ENCODE measurements at places on chromosomes 3 and 15.

GRCh38 chr3:42730706-42731420 lies 28.3 kb upstream of the HHATL start:
- no peak for DNase-seq

DNA sequence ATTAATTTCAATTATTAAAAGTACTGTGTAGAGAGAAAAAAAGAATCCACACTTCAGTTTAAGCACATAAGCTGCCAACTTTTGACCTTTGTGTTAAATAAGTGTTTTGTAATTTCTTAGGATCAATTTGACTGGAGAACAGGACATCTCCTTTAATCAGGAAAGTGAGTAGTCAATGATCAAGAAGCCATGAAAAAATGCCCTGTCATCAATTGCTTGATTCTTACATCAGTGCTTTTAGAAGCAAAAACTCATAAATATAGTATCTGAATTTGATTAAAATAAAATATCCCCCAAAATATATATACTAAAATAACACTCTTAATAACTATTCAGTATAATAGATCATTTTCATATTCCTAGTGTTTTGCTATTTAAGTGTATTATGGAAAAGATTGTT lies 409.0 kb downstream of the TAFA4 start:
- no peak for DNase-seq

DNA sequence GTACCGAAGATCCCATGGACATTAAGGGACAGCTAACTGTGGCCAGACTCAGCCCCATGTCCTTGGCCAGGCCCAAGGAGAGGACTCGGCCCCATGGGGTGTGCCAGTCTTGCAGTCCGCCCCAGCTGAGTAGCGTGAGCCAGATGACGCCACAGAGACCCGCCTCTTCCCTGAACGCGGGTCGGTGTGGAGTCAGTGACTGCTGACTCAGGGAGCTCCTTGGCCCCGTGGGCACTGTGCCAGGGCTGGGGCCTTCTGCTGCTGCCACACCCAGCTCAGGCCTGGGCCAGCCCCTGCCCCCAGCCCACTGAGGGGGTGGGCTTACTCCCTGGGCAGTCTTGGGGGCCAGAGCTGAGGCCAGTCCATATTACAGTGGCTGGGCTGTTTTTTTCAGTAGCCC lies 52.8 kb downstream of the PLXNA1 start:
- peak; percentile 76 for DNase-seq

DNA sequence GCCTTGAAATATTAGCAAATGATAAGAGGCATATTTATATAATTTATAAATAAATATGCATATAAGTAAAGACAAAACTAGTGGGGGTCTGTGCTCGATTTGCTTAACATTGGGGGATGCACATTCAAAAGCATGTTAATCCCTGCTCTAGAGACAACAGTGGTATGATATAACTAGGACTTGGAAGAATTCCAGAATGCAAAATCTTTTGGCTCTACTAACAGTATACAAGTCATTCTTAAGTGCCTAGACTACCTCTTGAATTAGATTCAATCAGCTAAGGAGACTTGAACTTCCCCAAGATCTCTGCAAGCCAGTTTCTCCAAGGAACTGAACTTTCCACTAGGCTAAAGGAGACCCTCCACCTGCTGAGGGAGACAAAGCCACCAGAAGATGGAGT lies 282.7 kb upstream of the RORA start:
- DNase-seq = no peak

- DNase-seq = no peak
Observed at GRCh38 chr3:49872801-49873281, 3.1 kb upstream of the CAMKV start.

DNA sequence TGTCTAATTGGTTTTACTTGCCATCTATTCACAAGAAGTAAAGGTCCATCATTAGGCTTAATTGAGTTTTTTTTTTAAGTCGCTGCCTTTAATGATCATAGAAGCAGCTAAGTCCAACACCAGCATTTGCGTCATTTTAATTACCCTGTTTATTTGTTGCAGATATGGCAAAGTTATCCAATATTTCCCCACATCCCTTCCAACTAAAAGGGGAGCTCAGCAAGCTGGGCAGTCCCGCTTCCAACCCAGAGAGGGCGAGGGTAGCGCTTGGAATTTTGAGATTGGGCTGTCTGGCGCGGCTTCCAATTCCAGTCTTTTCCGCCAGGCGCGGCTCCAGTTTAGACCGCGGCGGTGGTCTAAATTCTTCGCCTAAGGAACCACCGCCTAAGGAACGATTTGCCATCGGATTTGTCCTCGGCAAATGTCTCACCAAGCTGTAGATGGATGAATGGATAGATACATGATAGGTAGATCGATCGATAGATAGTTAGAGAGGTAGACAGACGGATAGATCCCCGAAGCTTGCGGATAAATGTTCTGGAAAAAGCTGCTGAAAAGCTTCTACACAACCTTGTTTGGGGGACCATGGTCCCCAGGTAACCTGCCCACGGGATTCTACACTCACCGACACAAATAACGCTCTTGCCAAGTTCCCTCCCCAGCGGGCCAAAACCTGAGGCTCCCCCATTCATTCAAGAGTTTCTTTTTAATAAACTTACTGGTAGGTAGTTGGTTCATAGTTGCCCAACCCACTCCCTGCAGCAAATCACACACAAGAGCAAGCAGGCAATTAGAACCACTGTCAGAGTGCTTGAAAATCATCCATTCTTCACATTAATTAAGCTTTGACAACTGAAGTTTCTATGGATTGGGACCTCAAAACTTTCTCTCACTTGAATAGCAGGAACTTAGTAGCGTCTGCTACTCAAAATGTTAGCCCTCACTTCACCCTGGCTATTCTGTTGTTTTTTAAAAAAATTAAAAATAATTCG lies 49.1 kb downstream of the ZIC4 start:
- no peak for DNase-seq

DNA sequence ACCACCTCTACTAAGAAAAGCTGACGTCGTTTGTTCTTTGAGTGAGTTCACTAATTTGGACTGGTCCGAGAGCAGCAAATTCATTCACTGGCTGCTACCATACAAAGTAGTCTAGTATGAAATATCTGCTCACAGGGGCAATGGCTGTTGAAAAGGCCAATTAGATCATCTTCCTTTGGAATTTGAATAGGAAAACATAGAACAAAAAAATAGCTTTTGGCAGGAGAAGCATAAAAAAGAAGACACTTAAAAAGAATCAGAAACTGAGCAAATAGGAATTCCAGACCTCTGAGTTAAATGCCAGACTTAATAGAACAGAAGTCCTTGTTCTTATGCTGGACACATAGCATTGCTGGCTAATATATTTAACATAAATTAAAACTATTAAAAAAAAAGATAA lies 159.3 kb downstream of the IL1RAP start:
- DNase-seq = no peak

- DNase-seq = no peak
Observed at GRCh38 chr3:149277331-149277813, 55.7 kb upstream of the CP start.

DNA sequence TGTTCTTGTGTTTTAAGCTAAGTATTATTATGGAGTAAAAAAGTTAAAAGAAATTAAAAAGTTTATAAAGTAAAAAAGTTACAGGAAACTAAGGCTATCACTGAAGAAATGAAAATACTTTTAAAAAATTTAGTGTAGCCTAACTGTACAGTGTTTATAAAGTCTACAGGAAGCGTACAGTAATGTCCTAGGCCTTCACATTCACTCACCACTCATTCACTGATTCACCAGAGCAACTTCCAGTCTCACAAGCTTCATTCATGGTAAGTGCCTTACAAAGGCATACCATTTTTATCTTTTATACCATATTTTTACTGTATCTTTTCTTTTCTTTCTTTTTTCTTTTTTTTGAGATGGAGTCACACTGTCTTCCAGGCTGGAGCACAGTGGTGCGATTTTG lies 40.7 kb upstream of the SCN5A start:
- DNase-seq = no peak

DNA sequence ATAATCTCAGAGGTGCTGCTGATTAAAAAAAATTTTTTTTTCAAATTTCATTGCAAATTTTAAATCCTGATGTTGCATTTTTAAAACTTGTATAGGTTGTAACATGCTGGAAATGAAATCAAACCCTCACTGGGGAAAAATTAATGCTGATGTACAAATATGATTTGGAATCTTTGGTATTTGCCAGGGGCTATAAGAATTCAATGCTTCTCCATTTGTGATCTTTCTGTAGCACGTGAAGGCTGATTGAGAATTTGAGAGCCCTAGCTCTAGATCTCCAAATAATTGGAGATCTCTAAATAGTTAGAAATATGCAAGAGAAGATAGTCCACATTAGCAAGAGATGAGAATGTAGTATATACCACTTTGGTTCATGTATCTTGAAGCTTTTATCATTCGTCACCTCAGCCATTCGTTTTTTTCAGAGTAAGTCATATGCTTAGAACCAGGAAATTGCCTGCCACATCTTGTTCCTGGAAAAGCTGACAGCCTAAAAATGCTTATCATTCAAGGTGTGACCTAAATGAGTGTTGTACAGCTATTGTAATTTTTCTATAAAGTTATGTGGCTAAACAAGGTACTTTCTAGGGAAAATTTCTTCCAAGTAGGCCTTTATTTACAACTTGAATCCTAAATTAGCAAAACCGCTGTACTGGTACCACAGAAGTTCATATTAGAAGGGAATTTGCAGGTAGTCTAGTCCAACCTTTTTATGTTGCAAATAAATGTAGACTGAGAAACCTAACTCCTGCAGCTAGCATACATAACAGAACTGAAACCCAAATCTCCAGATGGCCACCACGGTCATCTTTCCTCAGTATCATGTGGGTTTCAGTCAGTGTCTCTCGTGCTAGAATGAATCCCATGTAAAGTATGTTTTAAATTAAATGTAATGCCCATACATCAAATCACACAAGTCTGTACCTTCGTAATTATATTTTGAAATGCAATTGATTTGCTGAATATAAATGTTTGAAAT lies 48.5 kb downstream of the FNDC3B start:
- no peak for DNase-seq

DNA sequence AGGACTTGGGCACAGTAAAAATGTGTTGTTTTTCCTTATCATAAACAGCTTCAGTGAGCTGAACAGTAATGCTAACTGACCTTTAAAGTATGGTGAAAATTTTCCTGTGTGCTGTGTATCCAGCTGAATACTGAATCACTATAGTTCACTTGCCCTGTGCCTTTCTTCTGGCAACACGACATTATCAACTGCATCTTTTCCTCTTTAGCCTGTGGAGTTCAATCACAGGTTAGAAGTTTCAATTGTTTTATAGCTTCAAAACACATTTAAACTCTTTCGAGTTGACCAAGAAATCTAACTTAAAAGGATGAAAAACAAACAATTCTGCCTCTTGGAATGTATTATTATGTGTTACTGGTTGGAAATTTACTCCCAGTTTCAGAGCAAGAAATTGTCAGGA lies 1120.7 kb upstream of the ALCAM start:
- no peak for DNase-seq

GRCh38 chr3:9810433-9810770 lies 340 bp downstream of the TTLL3 start:
- DNase-seq = no peak

DNA sequence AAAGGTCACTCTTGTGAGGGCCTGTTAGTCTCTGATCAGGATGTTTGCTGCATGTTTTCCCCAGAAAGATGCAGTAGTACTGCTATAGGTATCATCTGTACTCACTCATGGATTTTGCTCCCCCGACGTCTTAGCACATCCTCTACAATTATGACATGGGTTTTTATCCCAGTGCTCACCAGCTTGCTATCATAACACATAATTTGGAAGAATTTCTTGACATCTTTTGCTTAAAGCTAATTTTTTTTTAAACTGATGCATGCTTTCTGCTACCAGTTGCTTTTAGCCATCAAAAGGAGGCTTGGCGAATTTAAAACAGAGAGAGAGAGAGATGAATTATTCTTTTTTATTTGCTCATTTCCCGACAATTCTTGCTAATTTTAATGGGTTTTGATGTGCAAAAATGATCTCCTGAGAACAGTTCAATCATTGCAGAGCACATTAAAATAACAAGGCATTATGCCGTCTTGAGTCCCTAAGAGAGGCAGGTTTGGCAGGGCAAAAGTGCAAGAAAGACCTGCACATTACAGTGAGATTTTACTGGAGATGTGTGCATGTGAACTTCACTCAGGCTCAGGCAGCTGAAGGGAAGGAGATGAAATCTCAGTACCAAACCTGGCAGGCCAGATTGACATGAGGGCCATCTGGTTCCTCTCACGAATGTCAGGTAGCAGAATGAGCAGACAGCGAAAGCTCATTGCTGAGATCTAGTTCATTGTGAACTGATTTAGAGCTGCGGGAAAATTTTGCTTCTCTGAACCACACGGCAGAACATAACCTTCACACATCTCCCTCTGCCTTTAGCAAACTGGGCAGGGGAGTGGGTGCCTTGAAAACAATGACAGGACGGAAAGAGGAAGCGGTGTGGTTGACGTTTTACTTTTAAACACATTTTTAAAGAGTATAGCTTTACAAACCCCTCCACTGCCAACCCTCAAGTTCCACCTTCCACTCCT lies 25.9 kb upstream of the GOLGA8B start:
- DNase-seq = no peak

- DNase-seq = no peak
Observed at GRCh38 chr3:139517321-139518065, 22.0 kb downstream of the RBP1 start.

GRCh38 chr3:134642445-134643149 lies 8.2 kb downstream of the KY start:
- DNase-seq = no peak

DNA sequence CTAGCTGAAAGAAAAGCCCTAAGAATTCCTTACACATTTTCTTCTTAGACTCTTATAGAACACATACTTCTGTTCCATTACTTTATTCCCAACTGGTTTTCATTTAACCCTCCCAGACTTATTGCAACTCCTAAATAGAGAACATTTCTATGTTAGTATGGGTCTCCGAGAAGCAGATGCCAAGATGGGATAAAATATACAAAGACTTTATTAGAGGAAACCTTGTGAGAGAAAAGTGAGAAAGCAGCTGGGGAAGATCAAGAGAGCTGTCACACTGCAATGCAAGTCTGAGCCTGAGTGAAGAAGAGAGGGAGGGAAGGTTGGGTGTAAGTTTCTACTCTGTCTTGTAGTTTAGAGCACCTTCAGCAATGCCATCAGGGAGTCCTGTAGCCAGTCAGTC lies 979.3 kb downstream of the IGSF11 start:
- no peak for DNase-seq

DNA sequence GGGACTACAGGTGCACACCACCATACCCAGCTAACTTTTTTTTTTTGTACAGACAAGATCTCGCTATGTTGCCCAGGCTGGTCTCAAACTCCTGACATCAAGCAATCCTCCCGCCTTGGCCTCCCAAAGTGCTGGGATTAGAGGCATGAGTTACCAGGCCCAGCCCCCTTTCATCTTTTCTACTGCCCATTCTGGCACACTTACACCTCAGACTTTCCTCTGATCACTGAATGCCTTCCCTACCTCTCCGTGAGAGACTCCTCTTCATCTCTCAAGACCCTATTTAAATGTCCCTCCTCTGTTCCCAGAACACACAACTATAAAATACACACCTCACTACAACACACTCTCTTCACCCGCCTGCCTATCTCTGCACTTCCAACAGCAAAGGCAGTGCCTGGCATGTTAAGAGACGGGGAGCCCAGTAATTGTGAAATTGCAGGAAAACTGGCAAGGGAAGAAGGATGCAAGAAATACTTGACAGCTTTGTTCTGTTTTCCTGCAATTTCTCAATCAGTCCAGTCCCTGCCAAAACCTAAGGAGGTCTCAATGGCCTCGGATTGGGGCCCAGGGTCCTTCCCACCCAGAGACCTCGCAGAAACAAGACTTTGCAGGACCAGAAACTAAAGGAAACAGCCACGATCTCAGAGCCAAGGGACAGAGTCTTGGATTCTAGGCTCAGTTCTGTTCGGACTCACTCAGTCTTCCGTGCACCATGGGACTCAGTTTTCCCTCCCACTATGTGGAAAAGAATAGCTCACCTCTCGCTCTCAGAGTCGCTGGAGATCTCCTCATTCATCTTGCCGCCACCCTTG lies 849 bp downstream of the RRP9 start:
- no peak for DNase-seq

- no peak for DNase-seq
Observed at GRCh38 chr3:81995329-81995728, 233.9 kb upstream of the GBE1 start.

Data from HCT116 (cell line).